NCI-H526 (cell line): ENCODE measurements at places on chromosomes 7 and 10.

DNA sequence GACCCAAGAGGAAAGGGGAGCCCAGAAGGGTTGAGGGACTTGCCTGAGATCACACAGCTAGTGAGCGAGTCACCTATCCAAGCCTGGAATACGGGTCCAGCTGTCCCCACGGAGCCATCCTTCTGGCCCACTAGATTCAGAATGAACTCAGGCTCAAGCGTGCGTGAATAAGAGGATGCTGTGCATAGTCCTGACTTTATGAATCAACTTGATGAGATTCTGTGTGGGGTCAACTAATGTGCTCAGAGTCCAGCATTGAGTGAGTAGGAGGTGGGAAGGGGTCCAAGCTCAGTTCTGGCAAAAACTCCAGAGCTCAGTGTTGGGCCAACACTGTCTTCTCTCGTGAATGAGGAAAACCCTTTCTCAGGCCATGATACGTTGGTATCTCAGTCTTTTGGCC lies 41.4 kb downstream of the CAMK1D start:
- no peak for DNase-seq

DNA sequence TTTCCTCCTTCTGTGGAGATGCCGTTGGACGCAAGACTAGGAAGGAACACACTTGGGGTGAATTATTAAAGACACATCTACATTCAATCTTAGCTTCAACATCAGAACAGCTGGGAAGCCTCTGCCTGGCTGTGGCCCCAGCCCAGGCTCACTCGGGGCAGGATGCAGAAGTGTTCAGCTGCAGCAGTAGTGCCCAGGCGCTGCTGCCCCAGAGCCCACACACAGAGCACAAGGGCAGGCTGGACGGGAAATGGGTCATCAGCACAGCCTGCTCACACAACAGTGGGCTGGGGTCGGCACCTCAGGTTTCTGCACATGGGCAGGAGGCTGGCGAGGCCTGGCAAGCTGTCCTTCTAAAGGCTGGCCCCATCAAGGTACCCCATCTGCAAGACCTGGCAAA lies 42.5 kb downstream of the NOD1 start:
- no peak for DNase-seq

DNA sequence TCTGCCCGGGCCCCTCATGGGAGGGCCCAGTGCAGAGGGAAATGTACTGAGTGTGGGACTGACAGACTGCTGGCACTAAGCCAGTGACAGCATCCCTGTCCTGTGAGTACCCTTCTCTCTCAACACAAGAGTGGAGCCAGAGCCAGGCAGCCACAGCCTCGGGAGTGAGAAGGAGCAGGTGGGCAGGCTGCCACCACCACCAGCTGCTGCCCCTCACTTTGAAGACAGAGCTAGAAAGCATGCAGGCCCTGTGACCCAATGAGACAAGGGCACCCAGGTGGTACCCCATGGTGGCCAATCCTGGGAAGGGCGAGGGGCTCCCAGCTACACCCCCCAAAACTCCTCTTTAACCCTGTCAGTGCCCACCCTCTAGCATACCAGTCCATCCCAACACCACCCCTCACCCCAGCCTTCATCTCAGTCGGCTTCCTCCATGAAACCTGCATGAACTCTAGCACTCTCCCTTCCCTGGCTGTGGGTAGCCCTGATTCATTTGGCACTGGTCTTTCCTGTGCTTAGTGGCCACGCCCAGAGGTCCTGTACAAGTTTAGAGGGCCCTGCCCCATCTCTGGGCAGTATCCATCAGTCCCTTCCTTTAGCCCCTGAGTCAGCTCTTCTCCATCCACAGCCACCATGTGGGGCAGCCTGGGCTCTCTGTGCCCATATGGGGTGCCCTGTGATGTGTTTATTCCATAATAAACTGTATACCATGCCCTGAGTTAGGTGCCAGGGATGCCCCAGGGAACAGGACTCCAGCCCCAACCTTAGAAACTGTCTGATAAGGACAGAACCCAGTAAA lies 207.0 kb upstream of the ZMIZ1 start:
- no peak for DNase-seq

DNA sequence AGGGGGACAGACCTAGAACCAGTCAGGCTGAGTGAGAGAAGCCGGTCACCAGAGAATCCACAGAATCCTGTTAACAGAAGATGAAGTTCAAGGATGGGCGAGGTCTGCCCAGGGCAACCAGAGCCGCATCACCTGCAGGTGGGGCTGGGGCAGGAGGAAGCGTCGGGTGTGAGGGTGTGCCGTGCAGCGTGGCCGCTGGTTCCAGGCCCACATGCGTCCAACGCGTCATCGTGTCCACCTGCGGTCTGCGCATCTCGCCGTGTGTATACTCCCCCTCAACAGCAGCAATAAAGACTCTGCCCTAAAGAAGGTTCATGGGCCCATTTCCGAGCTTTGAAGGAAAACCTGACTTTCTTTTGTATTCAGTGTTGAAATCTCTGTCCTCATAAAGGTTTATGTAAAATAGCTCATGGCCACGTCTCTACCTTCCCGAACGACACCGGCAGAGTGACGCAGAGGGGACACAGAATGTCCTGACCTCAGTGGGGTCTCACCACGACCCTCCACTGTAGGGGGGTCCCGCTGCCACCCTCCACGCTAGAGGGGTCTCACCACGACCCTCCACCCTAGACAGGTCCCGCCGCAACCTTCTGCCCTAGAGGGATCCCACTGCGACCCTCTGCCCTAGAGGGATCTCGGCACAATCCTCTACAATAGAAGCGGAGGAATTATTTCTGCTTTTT lies 446.9 kb downstream of the PTPRN2 start:
- no peak for DNase-seq

GRCh38 chr10:21823617-21824016 lies 179.9 kb downstream of the DNAJC1 start:
- DNase-seq: no peak

- DNase-seq: no peak
Observed at GRCh38 chr10:25974897-25975459, 40.9 kb downstream of the MYO3A start.

- DNase-seq: no peak
Observed at GRCh38 chr7:29405891-29406290, 157.7 kb upstream of the PRR15 start.

DNA sequence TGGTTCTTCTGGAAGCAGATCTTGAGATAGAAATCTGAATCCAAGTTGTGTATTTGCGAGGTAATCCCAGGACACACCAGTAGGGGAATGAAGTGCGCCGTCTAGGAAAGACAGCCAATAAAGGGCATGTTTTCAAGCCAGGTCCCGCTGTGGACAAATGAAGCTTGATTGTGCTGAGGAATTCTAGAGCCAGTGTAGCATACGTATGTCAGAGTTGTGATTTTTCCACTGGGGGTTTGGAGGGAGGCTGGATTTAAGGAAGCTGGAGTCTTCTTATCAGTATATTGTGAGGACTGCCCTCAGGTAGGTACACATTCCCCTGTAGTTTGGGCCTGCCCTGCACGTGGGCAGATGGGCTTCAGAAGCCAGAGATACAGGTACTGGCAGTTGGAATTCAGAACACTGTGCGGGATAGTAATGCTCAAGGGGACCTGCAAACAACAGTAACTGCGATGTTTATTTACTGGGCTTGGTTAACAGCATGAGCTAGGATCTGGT lies 50.9 kb downstream of the GALNT11 start:
- DNase-seq: no peak
